NCI-H1105 treated with DMSO at 0.1 percent for 48 hours (cell line): ENCODE measurements at places on chromosomes 6 and 20.
A peak's percentile ranks its signal among the peaks of the same experiment; 100 is the strongest.

DNA sequence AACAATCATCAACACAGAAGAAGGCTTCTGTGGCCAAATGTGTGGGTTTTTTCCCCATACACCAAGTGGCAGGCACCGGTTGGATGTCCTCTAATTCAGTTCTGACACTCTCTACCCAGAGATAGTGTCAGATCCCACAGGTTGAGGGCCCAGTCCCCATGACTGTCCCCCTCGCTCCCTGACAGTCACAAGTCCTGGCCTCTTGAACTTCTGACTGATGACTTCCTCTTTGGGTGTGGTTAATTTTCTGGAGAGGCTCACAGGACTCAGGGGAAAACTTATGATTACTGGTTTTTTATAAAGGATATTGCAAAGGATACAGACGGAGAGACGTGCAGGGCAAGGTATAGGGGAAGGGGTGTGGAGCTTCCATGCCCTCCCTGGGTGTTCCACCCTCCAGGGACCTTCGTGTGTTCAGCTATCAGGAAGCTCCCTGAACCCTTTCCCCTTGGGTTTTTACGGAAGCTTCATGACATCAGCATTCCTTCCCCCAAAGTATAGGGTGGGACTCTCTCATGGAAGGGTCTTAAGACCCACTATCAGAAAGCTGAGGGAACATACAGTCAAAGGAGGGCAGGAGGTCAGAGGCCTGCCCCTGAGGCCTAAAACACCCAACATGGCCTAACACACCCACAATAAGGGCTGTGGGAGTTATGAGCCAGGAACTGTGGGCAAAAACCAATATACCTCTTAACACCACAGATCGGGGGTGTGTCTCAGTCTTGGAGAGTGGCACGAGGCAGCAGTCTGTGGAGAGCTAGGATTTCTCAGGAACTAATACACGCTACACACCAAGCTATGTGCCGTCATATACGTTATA is 33.3 kb downstream of the FARS2 start:
- no peak for DNase-seq

GRCh38 chr6:57423468-57423867 is 106.0 kb downstream of the PRIM2 start:
- no peak for DNase-seq

- no peak for DNase-seq
These were observed 21.2 kb upstream of the PYGB start for GRCh38 chr20:25226433-25227316.

GRCh38 chr20:53905019-53905819 is 165.2 kb downstream of the BCAS1 start:
- no peak for DNase-seq

DNA sequence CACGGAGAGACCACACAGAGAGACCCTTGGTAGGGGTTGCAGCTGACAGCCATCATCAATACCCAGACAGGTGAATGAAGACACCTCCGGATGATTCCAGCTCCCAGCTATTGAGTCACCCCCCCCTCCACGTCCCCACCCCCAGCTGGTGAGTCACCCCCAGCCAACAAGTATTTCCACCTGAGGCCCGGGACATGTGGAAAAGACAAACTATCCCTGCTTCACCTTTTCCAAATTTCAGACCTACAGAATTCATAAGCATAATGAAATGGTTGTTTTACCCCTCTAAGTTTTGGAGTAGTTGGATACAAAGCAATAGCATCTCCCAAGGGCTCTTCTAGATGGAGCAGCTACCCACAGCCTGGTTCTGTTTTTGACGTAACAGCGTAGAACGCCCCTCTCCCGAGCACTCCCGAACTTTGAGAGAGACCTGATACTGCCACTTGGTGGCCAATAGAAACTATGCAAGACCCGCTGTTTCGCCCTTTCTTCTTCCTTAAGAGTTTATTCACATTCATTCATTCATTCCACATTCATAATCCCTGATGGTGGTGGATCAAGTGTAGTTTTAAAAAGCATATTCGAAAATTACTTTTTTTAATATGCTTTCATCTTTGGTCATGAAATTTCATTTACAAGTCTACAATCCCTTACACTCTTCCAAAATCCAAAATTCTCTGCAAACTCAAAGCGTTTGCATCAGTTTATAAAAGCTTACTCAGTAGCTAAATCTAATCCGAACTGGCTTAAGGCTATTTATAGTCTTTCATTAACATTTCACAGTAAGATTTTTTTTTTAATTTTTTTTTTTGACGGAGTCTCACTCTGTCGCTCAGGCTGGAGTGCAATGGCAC is 15.1 kb upstream of the PPP1R16B start:
- peak; percentile 54 for DNase-seq

DNA sequence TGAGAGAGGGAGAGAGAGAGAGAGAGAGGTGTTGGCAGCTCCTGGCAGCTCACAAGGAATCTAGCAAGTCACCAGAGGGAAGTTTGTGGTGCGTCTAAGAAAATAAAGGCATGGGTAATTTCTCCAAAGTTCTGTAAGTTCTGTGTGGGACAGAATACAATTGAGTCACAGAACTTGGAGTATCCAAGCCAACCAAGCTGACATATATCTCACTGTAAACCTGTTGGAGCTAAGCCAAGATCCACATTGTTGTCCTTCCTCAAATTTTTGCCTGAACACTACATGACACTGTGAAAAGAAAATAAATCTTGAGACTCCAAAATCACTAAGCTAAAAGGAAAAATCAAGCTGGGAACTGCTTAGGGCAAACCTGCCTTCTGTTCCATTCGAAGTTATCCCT is 436.7 kb downstream of the MEI4 start:
- no peak for DNase-seq

DNA sequence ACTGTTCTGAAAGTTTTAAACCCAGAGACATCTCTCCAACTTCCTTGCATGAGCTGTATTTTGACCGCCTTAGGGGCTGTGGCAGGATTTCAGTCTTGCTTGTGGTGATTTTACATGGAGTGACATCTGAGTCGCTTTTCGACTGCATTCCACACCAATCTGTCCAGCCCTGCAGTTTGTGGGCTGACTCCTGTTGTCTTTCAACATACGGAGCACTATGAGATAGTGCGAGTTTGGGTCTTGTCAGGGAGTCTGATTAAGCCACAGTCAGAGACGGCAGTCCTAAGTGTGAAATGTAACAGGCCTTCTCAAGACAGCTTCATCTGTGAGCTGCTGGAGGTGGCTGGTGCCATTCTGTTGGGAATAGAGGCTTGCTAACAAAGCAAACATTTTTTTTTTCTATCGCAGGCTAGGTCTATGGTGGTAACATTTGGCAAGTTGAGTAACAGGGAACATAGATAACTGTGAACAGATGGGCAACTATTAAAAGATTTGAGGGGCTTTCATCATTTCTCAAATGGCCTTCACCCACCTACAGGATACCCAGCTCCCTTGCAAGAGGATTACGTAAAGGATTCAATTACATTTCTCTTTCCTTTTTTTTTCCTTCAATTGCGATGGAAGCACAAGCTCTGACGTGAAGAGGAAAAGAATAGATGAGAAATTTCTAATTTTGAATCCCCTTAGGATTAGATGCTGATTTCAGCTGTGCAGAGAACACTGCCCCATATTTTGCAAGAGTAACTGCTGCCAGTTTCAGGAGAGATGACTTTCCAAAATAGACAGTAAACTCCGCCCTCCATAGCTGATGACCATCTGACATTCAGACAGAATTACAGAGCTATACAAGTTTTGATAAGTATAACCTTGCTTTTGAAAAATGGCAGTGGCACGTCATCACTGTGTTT is 25.1 kb downstream of the CAP2 start:
- DNase-seq: no peak

GRCh38 chr6:81950877-81951276 is 198.4 kb upstream of the TENT5A start:
- DNase-seq: no peak

DNA sequence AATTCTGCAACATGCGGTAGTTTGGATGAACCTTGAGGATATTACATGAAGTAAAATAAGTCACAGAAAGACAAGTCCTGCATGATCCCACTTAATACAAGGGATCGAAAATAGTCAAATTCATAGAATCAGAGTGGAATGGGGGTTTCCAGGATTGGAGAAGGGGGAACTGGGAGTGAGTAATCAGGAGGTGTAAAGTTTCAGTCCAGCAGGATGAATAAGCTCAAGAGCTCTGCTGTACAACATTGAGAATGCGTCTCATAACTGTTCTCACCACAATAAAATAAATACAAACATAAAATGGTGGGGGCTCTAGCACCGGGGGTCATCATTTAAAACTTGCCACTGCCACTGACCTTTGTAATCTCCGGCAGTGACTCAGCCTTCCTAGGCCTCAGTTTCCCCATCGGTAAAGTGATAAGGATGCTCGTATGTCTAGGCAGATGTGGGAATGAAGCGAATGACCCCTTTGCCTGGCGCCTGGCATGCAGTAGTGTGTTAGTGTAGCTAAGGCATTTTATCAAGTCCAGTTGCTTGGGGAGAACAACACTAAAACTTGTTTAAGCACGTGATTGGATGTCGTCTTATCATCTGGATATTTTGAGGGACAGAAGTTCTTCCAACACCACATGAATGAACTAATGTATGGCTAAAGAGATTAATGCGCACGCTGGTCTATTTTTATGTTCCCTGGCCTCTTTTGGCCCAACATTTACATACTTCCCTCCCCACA is 421.1 kb downstream of the QKI start:
- DNase-seq: no peak

DNA sequence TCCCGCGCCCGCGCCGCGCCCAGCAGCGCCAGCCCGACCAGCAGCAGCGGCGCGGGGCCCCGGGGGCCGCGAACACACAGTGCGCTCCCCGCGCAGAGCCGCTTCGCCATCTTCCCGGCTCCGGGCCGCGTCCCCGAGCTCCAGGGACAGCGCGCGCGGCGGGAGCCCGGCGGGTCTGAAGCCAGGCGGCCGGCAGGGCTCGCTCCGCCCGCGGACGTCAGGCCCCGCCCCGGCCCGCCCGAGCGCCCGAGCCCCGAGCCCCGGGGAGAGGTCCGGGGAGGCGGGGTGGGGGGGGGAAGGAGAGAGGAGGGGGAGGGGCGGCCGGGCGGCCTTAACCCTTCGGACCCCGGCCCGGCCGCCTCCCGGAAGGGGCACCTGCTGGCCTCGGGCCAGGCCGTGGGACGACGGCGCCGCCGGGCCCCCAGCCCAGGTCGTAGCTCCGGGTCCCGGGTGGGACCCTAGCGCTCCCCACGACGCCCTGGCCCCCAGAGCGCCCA is at the start of gene LAMA5:
TSS of gene LAMA5 (minus strand) at position 177 of the 497 bp plus-strand sequence. CDS start at position 110, 67 bp downstream.
- peak; percentile 20 for DNase-seq

- DNase-seq: no peak
These were observed 57.0 kb downstream of the SMPDL3A start for GRCh38 chr6:122845916-122846612.

DNA sequence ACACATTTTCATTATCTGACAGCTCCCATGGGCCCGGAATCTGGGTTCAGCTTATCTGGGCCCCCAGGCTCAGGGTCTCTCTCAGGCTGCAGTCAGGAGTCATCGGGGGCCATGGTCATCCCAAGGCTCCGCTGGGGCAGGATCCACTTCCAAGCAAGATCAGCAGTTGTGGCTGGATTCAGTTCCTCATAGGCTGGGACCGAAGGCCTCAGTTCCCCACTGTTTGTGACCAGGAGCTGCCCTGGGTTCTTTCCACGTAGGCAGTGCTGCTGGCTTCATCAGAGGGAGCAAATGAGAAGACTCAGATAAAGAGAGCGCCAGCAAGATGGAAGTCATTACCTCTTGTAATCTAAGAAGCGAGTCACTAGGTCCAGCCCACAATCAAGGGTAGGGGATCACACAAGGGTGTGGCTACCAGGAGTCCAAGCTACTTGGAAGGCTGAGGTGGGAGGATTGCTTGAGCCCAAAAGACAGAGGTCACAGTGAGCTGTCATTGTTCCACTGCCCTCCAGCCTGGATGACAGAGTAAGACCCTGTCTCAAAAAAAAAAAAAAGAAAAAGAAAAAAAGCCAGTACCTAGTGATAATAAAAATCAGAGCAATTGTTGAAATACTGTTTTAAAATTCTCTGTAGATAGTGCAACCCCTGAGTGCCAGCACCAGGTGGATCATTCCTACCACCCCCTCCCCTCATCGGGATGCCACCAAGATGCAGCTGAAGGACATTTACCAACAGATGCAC is 162.7 kb downstream of the NFATC2 start:
- no peak for DNase-seq

DNA sequence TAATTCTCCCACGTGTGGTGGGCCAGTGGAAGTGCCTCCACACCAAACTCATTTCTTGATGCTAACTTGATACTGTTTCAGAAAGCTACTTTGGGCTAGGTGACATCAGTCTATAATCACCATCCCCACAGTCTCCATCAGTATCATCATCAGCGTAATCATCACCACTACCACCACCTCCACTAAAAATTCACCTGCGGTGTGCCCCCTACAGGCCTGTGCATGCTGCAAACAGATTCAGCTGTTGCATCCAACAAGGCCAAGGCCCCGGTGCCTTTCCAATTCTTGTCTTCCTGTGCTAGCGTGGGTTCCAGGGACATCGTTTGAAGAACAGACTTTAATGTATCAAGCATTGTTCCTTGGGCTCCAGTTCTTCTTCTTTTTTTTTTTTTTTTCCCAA is 201.3 kb upstream of the EXOC2 start:
- DNase-seq: no peak

DNA sequence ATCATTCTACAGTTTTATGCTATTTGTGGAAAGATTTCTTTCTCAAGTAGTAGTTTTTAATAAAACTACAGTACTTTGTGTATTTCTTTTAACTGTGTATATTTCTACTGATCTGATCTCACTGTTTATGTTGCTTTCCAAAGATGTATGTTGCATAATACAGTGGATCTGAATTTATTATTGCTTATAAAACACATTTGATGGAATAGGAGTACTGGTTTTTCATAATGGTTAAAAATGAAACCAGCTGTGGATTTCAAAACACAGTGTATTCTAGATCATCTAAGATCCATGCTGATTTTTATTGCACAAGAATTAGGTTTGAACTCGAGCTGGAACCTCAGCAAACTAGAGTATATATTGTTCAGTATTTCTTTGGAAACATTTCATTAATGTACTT is 8.0 kb downstream of the NKX2-4 start:
- no peak for DNase-seq

DNA sequence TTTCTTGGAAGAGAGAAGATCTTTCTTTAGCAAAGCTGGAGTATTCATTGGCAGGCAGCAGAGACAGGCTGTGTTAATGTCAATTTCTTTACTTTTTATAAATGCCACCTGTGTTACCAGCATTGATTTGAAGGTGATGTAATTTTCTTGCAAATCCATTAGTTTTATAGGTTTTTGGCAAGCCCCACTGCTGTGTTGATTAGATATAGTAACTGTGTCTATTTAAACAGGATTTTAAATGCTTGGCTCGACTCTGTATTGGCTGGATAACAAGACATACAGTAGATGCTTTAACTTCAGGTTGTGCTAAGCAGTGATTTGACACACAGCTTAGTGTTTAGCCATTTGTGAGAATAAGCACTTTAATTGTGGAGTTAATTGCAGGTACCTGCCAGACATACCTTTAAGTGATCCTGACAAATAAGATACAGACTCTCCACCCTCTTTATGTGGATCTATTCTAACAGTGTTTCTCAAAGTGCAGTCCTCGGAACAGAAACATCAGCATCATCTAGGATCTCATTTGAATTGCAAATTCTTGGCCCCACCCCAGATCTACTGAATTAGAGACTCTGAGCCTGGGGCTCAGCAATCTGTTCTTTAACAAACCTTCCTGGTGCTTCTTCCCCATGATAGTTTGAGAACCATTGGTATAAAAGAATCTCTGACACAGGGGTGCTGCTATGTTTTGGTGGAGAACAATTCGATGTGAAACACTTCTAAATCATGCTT is 397.5 kb downstream of the HDGFL1 start:
- no peak for DNase-seq
